Activated T-cell treated with anti-CD3 and anti-CD28 coated beads for 48 hours (primary cell): ENCODE measurements at places on chromosomes 1 and 21.

DNA sequence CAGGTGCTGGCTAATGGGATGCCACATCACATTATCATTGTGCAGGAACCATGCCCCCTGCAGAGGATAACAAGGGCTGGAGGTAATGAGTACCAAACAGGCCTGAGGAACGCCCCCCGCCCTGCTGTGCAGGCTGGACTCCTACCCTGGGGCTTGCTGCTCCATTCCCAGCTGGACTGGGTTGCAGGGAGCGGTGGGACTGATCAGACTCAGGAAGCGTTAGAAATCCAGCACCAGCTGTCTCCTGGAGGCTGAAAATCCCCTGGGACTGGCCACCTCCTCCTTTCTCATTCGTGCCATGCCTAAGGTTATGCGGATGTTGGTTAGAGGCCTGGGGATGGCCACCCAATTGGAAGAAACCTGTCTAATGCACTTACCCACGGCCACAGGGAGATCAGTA, 36.9 kb upstream of the POU3F1 start:
- DNase-seq = no peak

DNA sequence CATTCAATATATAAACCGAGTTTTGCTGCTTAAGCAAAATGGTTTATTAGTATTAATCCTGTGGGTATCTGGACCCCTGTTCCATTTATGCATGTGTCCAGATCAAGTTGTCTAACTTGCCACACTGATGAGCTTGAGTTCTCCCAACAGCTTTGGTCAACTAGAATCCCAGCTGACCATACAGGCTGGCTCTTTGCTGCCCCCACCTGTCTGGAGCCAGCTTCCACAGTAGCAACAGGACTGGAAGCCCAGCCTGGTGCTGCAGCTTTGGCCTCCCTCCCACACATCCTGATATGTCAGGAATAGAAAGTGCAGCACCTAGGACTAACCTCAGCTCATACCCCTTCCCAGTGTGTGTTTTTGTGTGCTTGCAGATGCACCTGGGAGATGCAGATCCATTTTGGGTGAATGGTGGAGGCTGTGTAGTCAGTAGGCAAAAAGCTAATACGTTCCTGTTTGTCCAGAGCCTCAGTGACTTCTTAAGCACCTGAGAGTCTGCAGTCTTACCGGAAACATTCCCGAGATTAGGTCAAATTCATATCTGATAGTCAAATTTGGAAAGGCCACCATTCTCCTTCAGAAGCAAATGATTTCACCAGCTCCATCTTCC, 40.9 kb upstream of the BEND5 start:
- peak; percentile 30 for DNase-seq

DNA sequence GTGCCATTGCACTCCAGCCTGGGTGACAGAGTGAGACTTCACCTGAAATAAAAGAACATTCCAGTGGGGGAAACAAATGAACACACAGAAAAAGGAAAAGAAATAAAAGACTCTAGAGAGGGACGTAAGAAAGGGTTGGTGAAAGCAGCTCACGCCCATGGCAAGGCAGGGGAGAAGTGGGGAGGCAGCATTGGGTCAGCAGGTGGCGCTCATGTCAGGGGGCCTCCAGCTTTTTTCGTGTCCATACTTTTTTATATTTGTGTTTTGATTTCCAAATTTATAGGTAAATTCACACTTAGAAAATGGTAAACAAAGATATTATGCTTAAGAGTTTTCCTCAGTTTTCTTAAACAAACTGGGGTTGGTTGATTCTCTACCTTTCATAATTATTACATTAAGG, 45.5 kb downstream of the VPS13D start:
- DNase-seq = peak; percentile 35

DNA sequence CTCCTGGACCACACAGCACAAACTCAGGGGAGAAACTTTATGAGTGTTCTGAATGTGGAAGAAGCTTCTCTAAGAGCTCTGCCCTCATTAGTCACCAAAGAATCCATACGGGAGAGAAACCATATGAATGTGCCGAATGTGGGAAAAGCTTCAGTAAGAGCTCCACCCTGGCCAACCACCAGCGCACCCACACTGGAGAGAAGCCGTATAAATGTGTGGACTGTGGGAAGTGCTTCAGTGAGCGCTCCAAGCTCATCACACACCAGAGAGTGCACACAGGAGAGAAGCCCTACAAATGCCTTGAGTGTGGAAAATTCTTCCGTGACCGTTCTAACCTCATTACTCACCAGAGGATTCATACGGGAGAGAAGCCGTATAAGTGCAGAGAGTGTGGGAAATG, 22.5 kb downstream of the ZSCAN20 start:
- no peak for DNase-seq

GRCh38 chr1:35499652-35500176, 57.5 kb downstream of the KIAA0319L start:
- no peak for DNase-seq
